CD4-positive, alpha-beta T cell treated with Interleukin-4 for 1 hour (primary cell): ENCODE measurements at places on chromosomes 13 and 19.

- no peak for DNase-seq
Observed at GRCh38 chr13:45512098-45512496, 47.4 kb downstream of the COG3 start.

- DNase-seq, result no peak
Observed at GRCh38 chr13:38785042-38785441, 98.2 kb downstream of the FREM2 start.

- DNase-seq, result peak; percentile 71
Observed at GRCh38 chr13:33610438-33611120, 207.4 kb upstream of the RFC3 start.

GRCh38 chr19:42494321-42494720 is 34.0 kb downstream of the CEACAM1 start:
- no peak for DNase-seq

DNA sequence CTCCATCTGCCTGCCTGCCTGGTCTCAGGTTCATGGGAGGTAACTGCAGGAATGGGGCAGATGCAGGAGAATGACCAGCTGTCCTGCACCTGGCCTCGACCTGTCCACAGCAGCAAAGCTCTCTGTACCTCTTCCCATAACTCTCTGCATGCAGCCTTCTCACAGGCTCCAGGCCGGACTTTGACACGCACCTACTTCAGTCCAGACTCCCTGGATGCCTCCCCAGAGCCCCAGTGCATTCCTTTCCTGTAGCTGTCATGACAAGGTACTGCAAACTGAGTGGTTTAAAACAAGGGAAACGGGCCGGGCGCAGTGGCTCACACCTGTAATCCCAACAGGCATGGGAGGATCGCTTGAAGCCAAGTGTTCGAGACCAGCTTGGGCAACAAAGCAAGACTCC is 3.3 kb downstream of the NANOS2 start:
- DNase-seq, result no peak

DNA sequence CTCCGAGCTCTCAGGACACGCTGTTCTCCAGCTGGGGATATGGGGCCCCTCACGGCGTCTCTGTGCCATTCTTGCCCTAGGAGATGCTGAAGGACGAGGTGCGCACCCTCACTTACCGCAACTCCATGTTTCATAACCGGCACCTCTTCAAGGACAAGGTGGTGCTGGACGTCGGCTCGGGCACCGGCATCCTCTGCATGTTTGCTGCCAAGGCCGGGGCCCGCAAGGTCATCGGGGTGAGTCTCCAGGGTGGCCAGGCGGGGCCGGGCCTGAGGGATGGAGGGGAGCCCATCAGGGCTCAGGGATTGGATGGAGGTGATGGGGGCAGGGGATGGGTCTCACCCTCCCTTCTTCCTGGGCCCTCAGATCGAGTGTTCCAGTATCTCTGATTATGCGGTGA is 4.8 kb downstream of the PRMT1 start:
- no peak for DNase-seq

DNA sequence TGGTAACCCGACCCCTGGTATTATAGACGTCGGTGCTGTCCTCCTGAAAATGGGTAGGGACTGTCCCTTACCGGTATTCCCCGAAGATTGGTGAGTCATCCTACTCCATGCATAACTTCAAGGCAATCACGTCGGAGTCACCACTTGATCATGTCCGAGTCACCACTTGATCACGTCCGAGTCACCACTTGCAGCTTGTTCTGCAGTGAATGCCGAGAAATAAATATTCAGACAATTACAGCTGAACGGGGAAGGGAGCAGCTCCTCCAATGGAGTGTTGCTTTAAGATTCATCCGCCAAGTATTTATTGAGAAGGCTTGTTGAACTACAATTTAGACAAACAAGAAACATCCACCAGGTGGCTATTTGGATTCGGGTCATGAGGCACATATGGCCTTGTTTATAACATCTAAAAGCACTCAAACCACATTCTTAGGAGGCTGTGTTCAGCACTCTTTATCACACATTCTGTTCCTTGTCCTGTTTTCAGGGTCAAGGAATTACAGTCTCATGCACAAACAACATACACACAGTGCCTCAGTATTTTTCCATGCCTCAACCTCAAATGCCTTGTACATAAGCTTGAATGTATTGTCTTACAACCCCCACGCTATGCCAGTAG is 43.1 kb downstream of the ZNF726 start:
- DNase-seq, result no peak

DNA sequence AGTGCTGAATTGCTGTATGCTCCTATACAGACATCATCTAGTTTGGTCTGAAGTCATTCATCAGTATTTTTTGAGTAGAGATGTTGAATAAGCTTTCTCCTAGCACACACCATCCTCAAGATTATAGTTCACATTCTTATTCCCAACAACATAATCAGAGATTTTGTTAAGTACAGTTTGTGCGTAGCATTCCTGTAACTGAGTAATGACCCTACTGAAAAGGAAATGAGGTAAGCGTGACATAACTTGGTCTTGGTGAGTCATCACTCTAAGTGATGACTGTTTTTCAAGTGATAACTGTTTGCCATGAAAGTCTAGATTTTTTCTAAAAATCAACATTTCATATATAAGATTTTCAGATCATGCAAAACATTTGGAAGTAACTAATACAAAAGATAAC is 18.5 kb upstream of the FAM216B start:
- DNase-seq, result no peak

DNA sequence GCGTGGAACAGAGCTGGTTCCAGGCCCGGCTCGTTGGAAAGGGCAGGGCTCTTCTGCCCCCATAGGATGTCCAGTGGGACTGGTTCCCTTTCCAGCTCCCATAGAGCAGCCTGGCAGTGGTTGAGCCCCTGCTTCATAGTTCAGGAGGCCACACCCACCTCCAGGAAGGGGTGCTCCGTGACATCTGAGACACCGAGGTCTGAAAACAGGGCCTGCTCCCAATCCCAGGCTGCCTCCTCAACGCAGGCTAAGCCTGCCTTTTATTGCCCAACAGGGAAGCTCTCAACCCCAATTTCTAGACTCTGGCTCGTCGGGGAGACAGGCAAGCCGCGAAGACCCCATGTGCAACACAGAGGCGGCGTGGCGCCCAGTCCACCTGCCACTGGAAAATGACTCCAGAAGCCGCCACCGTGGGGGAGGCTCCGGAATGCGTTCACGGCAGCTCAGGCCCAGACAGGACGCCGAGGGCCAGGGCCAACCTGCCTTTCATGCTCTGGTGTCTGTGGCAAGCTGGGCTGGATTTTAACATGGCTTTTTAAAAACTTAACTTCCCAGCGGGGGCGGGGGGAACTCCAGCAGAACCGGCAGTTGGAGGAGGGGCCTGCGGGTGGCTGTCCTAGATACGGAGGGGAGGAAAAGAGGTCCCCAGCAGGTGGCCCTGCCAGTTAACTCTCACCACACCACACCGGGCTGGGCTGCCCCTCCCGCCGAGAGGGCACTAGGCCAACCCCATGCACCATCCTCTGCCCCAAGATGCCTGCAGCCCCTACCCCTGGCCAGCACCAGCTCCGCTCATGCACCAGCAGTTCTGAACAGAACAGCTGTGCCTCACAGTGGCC is 17.9 kb upstream of the TINCR start:
- peak; percentile 40 for DNase-seq

- DNase-seq, result no peak
Observed at GRCh38 chr19:11861301-11861700, 12.8 kb downstream of the ZNF439 start.

- no peak for DNase-seq
Observed at GRCh38 chr13:37918116-37918714, 48.6 kb upstream of the TRPC4 start.

- no peak for DNase-seq
Observed at GRCh38 chr13:30787738-30788525, 52.6 kb downstream of the ALOX5AP start.
